ENCODE measurements at places on chromosomes 16 and 17.

- no peak for DNase-seq
Observed at GRCh38 chr17:21253646-21254441, 634 bp upstream of the NATD1 start.

DNA sequence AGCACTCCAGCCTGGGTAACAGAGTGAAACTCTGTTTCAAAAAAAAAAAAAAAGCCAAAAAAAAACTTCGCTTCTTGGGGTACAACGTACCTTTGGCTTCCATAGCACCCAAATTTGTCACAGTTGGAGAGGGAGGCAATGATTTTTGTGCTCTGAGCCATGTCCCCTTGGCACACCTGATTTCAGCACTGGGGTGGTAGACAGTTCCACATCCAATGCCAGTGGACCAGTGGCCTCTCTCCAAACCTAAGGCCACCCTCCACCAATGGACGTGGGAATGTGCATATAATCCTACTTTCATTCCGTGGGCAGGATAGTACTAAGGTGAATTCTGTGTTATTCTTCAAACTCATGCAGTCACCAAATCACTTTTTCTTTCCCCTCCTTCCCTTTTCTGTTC is 47.5 kb downstream of the SALL1 start:
- no peak for DNase-seq

DNA sequence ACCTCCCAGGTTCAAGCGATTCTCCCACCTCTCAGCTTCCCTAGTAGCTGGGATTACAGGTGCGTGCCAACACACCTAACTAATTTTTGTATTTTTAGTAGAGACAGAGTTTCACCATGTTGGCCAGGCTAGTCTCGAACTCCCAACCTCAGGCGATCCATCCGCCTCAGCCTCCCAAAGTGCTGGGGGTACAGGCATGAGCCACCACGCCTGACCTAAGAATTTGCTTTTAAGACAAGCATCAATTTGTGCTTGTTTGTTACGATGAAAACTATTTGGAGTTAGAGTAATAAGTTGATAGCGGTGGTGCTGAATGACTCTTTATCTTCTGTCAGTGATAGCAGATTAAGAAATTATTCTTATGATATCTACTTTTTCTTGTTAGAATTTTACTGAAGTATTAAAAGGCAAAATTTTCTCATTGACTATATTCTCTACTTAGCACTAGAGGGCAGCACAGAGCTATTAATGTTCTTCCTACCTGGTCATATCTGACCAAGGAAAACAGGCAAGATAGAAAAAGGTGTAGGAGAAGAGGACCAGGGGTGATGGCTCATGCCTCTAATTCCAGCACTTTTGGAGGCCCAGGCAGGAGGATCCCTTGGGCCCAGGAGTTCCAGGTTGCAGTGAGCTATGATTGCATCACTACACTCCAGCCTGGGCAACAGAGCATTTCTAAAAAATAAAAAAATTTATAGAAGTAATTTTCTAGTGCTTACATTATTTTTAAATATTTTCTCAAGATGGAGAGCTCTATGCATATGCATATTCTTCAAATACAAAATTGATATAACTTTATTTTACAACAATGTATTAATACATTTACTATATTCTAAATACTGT is 24.5 kb downstream of the STXBP4 start:
- DNase-seq: no peak

- no peak for DNase-seq
Observed at GRCh38 chr17:21495281-21495680, 119.1 kb downstream of the KCNJ12 start.

GRCh38 chr16:67966549-67967182 is 1.8 kb downstream of the SLC12A4 start:
- no peak for DNase-seq

DNA sequence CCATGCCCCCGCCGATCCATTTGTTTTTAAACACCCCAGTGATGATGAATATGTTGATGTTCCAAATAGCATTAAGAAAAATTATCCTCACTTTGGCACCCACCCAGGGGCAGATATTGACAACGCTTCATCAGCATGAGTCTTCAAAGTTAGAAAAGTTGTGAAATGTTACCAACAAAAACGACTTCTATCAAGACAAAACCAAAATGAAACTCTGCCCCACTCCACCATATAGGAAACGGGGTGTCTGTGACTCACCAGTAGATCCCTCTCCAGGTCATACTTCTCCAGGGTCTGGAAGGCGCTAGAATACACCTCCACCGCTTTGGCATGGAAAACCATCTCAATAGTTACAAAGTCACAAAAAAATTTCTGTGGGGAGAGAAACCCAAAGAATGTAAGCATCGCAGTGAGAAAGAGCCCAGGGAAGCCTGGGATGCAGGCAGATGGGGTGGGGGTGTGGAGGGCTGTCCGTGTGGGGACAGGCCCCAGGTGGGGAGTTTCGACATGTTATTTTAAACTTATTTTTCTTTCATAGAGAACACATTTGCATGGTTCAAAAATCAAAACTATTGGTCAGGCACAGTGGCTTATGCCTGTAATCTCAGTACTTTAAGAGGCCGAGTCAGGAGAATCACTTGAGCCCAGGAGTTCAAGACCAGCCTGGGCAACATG is 10.2 kb downstream of the CIBAR2 start:
- no peak for DNase-seq

DNA sequence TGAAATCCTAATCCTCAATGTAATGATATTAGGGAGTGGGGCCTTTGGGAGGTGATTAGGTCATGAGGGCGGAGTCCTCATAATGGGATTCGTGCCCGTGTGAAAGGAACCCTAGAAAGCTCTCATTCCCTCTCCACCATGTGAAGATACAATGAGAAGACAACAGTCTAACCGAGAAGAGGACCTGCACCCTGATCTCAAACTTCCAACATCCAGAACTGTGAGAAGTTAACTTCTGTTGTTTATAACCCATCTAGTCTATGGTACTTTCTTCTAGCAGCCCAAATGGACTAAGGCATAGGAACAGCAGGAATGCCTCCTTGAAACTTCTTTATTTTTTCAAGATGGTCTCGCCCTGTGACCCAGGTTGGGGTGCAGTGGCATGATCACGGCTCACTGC is 24.7 kb downstream of the WSB1 start:
- no peak for DNase-seq

DNA sequence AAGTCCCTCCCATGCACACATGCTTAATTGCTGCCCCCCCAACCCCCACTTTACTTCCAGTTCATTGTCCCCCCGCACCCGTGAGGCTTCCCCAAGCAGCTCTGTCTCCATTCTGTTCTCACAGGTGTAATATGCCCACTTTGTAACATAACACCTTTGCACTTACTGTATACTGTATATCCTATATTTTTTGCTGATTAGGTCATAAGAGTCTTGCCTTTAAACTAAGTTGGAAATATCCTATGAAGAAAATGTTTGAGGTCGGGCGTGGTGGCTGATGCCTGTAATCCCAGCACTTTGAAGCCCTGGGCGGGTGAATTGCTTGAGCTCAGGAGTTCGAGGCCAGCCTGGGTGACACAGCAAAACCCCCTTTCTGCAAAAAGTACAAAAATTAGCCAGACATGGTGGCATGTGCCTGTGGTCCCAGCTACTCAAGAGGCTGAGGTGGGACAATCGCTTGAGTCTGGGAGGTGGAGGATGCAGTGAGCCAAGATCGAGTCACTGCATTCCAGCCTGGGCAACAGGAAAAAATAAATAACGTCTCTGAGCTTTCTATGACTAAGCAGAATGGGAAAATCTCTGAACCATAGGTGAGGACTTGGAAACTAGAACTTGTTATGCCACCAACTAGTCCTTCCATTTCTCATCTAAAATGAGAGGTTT is 76.1 kb downstream of the TNRC6C start:
- DNase-seq: no peak

DNA sequence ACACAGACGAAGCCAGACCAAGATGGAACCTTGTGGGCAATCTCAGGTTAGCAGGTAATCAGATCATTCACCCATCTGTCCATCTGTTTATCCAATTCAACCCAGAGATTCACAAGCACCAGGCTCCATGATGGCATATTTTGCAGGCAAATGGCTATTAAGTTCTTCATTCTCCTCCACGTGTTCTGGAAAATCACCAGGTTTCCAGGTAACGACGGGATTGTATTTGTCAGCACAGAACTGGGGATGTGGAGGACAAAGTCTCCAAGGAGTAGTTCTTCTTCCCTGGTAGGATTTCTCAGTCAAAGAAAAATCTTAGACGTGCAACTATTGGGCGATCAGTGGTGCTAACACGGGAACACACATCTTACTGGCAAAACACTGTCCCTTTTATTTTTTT is 368.8 kb downstream of the SLC39A11 start:
- DNase-seq: no peak

- DNase-seq: no peak
Observed at GRCh38 chr16:10664720-10665126, 30.0 kb downstream of the TEKT5 start.

DNA sequence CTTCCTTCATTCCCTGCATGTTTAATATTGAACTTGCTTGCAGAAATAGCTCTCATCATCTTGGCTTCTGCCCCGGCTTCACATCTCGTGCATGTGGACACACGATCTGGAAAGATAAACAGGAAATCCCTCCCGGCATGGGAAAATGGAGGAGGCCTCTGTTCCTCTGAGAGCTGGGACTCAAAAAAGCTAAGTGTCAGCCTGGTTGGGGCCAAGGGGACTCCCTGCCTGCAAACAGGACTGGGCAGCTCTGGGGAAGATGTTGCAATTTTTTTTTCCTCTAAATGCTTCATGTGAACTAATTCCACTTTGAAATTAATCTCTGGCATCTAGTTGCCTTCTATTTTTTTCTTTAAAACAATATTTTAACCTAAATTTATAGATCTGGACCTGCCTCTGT is 24.8 kb downstream of the ITPRIPL2 start:
- DNase-seq: no peak

DNA sequence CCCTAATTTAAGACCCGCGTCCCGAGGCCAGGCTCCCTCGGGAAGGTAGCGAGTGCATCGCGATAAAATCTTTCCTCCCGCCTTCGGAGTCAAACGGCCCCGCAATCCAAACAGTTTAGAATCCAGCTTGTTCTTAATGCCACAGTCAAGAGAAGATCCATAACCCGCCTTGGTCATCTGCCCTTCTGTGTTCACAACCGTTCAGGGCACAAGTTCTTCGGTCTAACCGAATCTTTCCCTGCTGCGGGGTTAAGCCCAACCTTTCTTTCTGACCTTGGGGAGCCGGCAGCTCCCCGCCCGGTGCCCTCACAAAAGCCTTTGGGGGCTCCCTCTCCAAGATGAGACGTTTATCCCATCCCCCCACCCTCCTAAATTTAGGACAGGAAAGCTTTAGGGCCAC is 30.3 kb downstream of the CPSF4L start:
- DNase-seq: no peak

DNA sequence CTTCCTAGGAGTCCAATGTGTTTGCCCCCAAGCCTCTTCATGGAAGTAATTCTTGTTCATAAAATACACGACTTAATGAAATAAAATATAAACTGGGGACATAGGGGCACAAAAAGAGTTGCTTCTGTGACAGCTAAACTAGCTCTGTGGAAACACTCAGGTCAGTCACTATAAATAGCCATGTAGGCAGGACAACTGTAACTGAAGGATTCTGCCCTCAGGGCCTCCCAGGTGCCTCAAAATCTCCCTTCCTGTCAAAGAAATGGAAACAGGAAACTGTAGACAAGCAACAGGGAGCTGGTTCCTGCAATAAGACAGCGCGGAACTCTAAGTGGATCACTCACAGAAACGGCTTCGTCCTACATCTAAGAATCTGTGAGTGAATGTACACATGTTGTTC is 178.1 kb upstream of the ZFHX3 start:
- no peak for DNase-seq

DNA sequence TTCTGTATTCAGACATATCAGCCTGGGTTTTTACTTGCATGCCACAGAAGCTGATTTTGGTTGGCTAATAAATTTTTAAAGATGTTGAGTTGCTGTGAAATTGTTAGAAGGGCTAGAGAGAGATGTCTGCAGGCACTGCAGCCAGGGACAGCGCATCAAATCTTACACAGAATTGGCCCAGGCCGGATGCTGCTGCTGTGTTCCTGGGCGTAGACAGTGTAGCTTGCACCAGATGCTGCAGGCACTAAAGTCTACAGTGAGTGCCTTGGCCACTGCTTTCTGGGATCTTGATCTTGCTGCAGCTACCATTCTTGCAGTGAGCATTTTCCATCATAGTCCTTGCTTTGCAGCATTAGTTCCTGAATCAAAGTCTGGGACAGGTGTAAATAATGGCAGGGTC is 169.9 kb downstream of the SPECC1 start:
- DNase-seq: no peak

- DNase-seq: no peak
Observed at GRCh38 chr17:8606401-8606800, 24.1 kb downstream of the MYH10 start.

DNA sequence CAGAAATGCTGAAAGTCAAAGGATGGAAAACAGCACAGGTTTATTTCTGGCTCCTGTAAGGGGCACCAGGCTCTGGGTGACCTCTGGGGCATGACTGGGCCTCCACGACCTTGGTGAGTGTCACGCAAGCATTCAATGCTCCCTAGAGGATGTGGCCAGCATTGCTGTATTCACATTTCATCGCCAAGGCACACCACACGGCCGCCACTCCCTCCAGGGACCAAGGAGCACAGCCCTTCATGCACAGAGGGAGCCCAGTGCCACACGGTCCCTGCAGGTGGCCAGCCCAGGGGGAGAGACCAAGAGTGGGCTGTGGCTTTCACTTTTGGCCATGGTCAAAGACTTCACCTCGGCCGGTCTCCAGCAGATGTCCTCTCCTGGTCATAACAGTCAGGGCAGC is 137.4 kb upstream of the TNRC6C start:
- no peak for DNase-seq

DNA sequence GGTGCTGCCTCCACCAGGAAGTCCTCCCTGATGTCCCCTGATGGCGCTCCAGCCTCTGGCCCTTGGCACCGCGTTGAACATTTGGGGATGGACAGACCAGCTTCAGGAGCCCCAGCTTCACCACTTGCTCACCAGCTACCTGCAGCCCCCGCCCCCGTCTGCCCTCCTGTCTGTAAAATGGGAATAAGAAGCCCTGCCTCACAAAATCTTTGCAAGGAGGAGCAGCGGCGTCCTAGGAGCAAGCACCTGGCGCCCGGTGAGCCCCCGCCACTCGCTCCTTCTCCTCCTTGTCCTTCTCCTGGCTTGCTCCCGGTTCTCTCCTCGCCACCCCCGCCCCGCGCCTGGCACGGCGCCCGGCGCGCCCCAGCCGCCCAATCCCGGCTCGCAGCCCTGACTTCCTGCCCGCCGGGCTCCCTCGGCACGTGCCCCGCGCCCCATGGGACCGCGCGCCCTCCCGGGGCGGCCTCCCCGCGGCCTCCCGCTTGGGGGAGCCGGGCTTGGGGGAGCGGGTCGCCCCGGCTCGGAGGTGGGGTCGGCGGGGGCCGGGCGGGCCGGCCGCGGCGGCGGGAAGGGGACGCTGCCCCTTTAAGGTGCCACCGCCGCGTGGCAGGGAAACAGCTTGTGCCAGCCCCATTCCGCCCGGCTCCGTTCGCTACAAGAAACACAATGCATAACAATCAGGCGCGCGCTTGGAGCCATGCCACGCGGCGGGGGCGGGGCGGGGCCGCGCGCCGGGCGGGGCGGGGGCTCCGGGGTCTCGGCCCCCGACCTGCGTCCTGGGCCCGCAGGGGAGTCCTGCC is 9.1 kb upstream of the PPP1R1B start:
- peak; percentile 35 for DNase-seq

DNA sequence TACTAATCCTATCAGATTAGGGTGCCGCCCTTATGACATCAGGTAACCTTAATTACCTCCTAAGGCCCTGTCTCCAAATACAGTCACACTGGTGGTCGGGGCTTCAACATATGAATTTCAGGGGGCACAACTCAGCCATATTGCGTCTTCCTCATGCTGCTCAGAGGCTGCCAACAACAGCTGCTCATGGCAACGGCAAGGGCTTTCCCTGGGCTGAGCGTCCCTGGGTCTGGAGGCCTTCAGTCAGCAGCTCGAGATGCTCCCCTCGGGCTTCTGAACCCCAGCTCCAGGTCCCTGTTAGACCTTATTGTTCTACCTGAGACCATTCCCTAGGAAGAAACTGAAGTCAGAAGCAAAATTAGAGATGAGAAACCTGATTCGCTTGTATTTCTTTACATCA is 157.2 kb downstream of the TMEM132E start:
- no peak for DNase-seq
